Colonic mucosa (tissue), 4 donors: ENCODE measurements at places on chromosomes 3 and 15. TPM values are rescaled to one million over a fixed set of nuclear protein-coding genes. Genes with fewer than 3 reads are reported as not detected.

DNA sequence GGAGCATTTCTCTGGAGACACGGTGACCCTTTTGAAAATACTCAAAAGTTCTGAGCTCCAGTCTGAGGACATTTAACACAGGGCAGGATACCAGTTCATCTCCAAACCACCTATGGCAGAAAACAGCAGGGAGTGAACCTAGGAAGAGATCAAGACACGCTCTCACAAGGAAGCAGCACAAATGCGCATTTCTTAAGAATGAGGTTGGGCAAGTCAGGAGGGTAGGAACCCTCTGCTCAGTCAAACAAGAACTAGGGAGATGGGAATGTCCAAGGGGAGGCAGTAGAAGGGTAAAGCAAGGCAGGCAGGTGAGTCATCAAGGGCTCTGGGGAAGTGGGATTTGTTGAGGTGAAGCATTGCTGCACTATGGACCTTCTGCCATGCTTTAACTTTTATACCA lies 60.3 kb upstream of the PSMD6 start:
- DNase-seq = no peak

The CHDH gene
- total RNA-seq = 41.5 TPM

GRCh38 chr3:188151438-188151837 lies 2.5 kb upstream of the LPP start:
- DNase-seq = no peak

- no peak for DNase-seq
These were observed 39.1 kb downstream of the MESD start for GRCh38 chr15:80950291-80951078.

- no peak for DNase-seq
These were observed 4.5 kb downstream of the RAB43 start for GRCh38 chr3:129117134-129117533.

The SLC2A2 gene
- 0.08 TPM for total RNA-seq
